ENCODE measurements at places on chromosomes 13 and 19. TPM values are rescaled to one million over a fixed set of nuclear protein-coding genes. Genes with fewer than 3 reads are reported as not detected.

CNN1 gene
- not detected for total RNA-seq

GRCh38 chr19:3493651-3494050 is 6.8 kb downstream of the DOHH start:
- H3K4me1 ChIP-seq: peaks cover 12% of the 10 kb centered on the region
- no peak overlapping the region for H3K27ac ChIP-seq
- no peaks in the 10 kb centered on the region for H3K27me3 ChIP-seq
- H3K4me3 ChIP-seq: no peak overlapping the region
- no peak for DNase-seq

DNA sequence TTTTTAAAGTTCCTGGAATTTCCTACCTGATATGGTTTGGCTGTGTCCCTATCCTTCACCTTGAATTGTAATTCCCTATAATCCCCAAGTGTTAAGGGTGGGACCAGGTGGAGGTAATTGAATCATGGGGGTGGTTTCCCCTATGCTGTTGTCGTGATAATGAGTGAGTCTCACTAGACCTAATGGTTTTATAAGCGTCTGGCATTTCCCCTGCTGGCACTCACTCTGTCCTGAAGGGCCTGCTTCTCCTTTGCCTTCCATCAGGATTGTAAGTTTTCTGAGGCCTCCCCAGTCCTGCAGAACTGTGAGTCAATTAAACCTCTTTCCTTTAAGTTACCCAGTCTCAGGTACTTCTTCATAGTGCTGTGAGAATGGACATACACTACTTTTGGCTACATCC is 298.7 kb downstream of the HS6ST3 start:
- no peak for DNase-seq
- H3K4me3 ChIP-seq: no peak overlapping the region
- H3K36me3 ChIP-seq: no peaks in the 10 kb centered on the region
- no peaks in the 10 kb centered on the region for H3K27me3 ChIP-seq
- H3K27ac ChIP-seq: no peak overlapping the region
- no peaks in the 10 kb centered on the region for H3K4me1 ChIP-seq

- H3K27ac ChIP-seq: peak overlapping the region; percentile 91
- H3K36me3 ChIP-seq: peaks cover 7% of the 10 kb centered on the region
- H3K4me1 ChIP-seq: peaks cover 19% of the 10 kb centered on the region
- H3K27me3 ChIP-seq: no peaks in the 10 kb centered on the region
Observed at GRCh38 chr19:46860125-46860845, 512 bp upstream of the ARHGAP35 start.

GRCh38 chr19:16851031-16851712 is 22.0 kb downstream of the SIN3B start:
- DNase-seq: no peak
- H3K27ac ChIP-seq: no peak overlapping the region
- peaks cover 51% of the 10 kb centered on the region for H3K36me3 ChIP-seq
- no peak overlapping the region for H3K4me3 ChIP-seq
- H3K27me3 ChIP-seq: no peaks in the 10 kb centered on the region

GRCh38 chr13:72920097-72920496 is 138.2 kb downstream of the PIBF1 start:
- H3K27ac ChIP-seq: no peak overlapping the region
- peaks cover 26% of the 10 kb centered on the region for H3K36me3 ChIP-seq
- H3K27me3 ChIP-seq: no peaks in the 10 kb centered on the region
- H3K4me1 ChIP-seq: peaks cover 4% of the 10 kb centered on the region
- no peak overlapping the region for H3K4me3 ChIP-seq
- no peak for DNase-seq

All from activated CD4-positive, alpha-beta T cell treated with anti-CD3 and anti-CD28 coated beads, Interleukin-2, amount 10 ng/mL, durations not matched to agents 24 days and 14 days (primary cell).